ENCODE measurements at places on chromosomes 7 and 10.

DNA sequence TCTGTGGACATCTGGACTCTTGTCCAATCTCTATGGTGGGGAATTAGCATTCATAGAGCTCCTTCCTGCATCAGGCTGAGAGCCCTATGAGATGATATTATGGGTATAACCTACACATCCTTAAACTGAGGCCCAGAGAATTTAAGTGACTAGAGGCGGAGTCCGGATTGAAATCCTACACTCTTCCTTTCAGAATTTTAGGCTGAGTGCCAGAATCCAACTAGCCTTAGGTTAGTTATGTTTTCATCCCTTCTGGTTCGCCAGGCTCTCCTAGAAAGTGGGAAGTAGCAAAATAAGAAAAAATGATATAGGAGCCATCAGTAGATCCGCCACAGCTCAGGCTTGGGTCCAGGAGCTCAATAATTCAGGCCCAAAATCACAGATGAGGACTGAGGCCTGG is 212.5 kb downstream of the GLI3 start:
- no peak for DNase-seq

GRCh38 chr7:83798489-83798888 is 149.6 kb upstream of the SEMA3E start:
- DNase-seq: no peak

- DNase-seq: no peak
These were observed 137.3 kb upstream of the EEPD1 start for GRCh38 chr7:36015733-36016132.

DNA sequence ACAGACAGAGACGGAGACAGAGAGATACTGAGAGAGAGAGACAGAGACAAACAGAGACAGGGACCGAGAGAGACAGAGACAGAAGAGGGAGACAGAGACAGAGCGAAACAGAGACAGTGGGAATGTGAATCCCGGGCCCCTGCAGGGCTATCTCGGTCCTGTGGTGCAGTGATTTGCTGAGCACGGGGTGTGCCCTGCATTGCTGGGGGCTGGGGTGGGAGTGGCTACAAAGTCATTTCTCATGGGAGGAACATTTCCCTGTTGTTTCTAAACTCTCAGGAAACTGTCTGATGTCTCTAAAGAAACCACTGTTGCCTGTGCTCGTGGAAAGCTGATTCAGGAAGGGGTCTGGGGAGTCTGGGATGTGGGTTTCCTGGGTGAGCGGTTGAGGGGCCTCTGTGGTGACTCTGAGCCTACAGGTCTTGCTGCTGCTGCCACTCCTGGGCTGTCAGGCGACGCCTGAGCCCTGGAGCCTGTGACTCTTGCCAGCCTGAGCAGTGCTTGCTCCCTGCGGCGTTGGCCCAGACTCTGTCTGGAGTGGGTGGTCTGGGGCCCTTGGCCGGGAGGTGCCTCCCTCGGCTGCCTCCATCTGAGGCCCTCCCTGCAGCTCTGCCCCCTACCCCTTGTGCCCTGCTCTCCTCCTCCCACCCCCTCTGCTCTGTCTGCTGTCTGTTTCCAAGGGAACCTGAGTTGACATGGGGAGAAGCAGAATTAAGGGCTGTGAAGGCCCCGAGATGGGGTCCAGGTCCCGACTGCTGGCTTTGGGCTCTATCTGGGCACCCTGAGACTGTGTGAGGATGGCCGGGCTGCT is 292.0 kb downstream of the WDR37 start:
- DNase-seq: no peak

- no peak for DNase-seq
These were observed 18.7 kb downstream of the CNPY1 start for GRCh38 chr7:155527664-155528063.

DNA sequence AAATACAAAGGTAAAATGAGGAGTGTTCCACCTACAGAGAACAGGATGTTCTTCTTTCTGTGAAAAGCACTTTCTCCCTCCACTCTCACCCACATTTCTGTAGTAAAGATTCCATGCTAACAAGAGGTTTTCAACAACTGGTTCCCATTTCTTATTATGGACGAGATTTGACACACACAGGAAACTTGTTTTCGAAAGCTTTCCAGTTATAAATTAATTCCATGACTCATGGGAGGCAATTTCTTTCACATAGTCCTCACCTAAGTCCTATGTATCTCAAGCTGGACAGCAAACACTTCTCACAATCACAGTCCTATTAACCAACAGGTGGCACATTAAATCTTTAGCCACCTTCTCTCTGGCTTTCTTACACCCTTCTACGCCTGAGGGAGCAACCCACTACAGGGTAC is 24.5 kb downstream of the RAPGEF5 start:
- no peak for DNase-seq

DNA sequence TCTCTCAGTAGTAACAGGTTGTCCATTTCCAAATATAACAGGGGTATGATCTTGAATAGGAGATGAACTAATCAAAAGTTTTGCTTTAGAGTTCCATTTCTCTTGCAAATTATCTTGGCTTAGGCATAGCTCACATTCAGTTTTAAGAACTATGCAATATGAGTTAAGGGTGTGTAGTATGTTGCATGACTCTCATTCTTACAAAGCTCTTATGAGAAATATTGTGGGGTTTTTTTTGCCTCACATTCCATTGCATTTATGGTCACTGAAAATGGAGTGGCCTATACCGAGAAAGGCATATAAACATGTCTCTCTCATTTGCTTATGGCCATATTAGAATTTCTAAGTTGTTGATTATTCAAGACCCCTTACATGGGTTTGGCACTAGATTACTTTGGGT is 48.5 kb upstream of the LAMB1 start:
- no peak for DNase-seq

DNA sequence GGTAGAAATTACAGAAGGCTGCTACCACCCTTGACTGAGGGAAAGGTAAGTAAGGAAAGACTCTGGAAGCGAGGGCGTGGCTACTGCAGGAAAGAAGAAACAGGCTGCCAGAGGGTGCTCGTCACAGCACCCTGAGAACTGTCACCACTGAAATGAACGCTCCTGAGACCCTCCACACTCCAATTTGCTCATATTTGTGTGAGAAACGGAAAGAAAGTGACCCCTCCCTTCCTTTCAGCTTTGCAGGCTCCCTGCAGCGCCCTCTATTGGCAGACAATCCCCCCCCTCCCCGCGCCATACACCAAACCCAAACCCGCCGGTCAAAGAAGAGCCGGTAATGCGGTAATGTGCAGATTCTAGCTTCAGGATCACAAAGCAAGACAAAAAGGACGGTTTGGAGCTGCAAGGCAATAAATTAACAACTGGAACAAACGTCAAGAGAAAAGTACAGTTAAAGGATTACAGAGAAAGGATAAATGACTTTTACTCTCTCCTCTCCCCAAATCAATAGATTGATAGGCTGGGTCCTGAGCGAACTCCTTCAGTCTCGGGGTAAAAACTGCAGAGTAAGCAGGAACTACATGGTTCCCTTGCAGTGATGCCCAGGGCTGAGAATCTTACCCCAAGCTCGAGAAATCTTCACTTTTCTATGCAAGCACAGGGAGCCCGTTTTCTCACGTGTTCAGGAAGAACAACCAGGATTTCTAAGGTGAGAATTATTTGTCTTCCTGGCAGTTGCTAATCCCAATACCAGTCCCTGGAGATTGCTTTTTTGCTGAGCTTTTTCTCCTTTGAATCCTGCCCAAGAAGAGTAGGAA is 47.6 kb downstream of the STEAP1B start:
- DNase-seq: no peak

- DNase-seq: no peak
These were observed 136.5 kb upstream of the NAMPT start for GRCh38 chr7:106421181-106421762.

- no peak for DNase-seq
These were observed 6.6 kb downstream of the PGAM2 start for GRCh38 chr7:44058759-44059218.

DNA sequence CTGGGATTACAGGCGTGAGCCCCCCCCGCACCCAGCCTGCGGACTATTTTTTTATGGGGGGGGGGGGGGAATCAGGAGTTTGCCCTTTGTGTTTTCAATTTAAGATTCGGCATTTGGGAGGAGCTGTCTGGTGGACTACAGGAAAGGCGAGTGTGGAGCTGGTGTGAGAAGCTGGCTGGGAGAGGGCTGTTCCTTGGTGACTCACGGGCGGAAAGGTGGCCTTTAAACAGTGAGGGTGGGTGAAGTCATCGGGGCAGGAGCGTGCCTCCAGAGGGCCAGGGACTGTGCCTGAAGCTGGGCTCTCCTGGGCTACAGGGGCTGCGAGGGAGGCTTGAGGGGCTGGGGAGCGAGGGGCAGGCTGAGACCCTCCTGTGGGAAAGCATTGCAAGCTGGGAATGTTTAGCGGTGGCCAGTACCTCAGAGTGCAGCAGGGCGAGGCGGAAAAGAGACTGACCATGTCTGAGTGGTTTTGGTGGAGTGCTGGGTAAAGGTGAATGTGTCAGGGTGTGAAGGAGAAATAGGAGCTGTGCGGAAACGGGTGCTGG is 39.7 kb upstream of the ZNF32 start:
- no peak for DNase-seq

DNA sequence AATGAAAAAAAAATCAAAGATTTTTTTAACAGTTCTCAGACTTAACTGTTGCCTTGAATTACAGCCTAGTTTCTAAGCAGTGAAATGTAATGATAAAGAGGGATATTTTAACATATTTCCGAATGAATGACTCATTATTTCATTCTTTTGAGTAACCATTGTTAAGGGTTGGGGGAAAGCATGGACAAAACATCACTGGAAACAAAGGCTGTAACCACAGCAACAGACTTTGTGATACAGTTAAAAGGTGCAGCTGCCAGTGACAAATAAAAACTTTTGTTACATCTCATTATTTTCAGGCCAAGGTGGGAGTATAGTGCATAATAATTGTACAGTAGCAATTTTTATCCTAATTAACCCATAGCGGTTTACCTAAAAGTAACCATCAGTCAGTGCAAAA is 172.6 kb downstream of the LRRTM3 start:
- DNase-seq: no peak

GRCh38 chr7:148867596-148868377 is 16.3 kb downstream of the EZH2 start:
- no peak for DNase-seq

- DNase-seq: no peak
These were observed 165.0 kb downstream of the ITGB1 start for GRCh38 chr10:32793033-32793432.

- DNase-seq: no peak
These were observed 157.5 kb upstream of the KLF14 start for GRCh38 chr7:130891254-130892094.

DNA sequence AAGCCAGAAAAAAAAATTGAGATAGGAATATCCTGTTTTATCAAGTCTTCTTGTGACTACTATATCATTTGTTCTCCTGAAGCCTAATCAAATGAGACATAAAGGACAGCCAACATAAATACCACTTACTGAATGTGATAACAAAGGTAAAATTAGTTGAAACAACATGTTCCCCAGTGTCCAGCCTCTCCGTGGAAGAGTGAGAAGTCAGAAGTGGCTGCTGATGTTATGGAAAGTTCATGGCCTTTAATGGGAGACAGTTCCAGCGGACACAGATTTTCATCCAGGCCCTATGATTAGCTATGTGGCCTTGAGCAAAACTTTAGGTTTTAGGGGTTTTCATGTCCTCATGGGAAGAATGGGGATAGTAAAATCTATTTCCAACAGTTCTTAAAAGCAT is 724.3 kb downstream of the SUGCT start:
- no peak for DNase-seq

GRCh38 chr7:82224529-82224928 is 219.0 kb downstream of the CACNA2D1 start:
- DNase-seq: no peak

GRCh38 chr10:14009371-14010100 is 321.2 kb downstream of the FRMD4A start:
- DNase-seq: peak; percentile 28

- DNase-seq: no peak
These were observed 158.2 kb downstream of the CELF2 start for GRCh38 chr10:11175823-11176243.

- no peak for DNase-seq
These were observed 9.7 kb downstream of the FHIP2A start for GRCh38 chr10:114831186-114831867.

GRCh38 chr10:112741830-112742402 is 208.1 kb upstream of the TCF7L2 start:
- DNase-seq: no peak

GRCh38 chr10:66259836-66260235 is 666.0 kb upstream of the LRRTM3 start:
- DNase-seq: no peak

GRCh38 chr10:77629775-77630506 is 7.7 kb downstream of the KCNMA1 start:
- no peak for DNase-seq

- DNase-seq: no peak
These were observed 133.6 kb downstream of the GLI3 start for GRCh38 chr7:42103456-42103855.

GRCh38 chr7:128407751-128408708 is 1.8 kb downstream of the IMPDH1 start:
- DNase-seq: no peak

DNA sequence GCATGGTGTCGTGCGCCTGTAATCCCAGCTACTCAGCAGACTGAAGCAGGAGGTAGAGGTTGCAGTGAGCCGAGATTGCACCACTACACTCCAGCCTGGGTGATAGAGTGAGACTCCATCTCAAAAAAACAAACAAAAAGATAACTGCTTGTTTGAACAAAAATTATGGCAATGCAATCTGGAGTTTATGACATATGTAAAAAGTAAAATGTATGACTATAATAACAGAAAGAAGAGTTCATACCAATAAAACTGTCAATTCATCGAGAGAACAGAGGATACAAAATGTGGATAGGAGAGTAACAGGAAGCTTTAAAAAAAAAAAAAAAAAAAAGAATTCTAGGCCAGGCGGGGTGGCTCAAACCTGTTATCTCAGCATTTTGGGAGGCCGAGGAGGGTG is 19.2 kb downstream of the SLC25A16 start:
- DNase-seq: no peak

GRCh38 chr10:15684768-15685167 is 35.0 kb downstream of the ITGA8 start:
- DNase-seq: no peak

DNA sequence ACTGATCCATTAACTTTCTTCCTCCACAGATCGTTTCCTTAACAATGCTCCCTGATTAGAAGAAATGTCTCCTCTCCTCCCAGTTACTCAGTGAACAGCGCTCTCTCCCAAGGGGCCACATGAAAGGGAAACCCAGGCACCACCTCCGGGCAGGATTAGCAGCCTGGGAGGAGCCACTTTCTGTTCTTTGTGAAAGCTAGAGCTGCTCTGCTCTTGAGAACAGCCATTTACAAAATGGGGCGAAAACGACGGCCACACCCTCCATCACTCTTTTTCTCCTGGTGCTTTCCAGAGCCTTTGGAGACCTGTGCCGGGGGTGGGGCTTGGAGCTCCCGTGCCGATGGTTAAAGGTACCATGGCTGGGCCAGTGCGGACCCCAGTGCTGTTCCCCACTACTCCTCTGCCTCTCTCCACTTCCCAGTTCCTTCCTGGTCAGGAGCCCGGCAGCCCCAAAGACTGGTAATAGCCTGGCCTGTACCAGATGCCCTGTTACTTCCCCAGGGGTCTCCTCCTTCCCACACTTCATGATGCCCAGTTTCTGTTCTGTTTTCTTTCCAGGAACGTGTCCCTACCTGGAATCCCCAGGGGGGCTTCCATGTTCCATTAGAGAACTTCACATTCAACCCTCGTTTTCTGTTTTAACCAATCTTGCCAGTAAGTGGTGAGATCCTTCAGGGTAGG is 402.9 kb upstream of the GALNT17 start:
- DNase-seq: no peak

- DNase-seq: no peak
These were observed 69.9 kb upstream of the FGL2 start for GRCh38 chr7:77269360-77270093.
